ENCODE measurements at places on chromosomes 2 and 18. TPM values are rescaled to one million over a fixed set of nuclear protein-coding genes. Genes with fewer than 3 reads are reported as not detected.

Gene DYSF
- not detected for polyA plus RNA-seq

Gene MPHOSPH10
- 39.0 TPM for polyA plus RNA-seq

Gene MC5R
- polyA plus RNA-seq, result not detected

Gene ANKRD30B
- polyA plus RNA-seq, result not detected

Gene COL3A1
- 1.3 TPM for polyA plus RNA-seq

Gene PSMA8
- polyA plus RNA-seq, result not detected

Gene TMEM163
- polyA plus RNA-seq, result 3.1 TPM

Gene SPC25
- 1.8 TPM for polyA plus RNA-seq

Gene DNAJC5G
- not detected for polyA plus RNA-seq

Gene KCNS3
- not detected for polyA plus RNA-seq

Gene HOXD1
- polyA plus RNA-seq, result not detected

Gene CBLN2
- 28.3 TPM for polyA plus RNA-seq

Gene FAM98A
- polyA plus RNA-seq, result 14.5 TPM

Gene HNMT
- polyA plus RNA-seq, result not detected

Gene BCL2
- polyA plus RNA-seq, result 3.4 TPM

Gene KLF7
- polyA plus RNA-seq, result 31.5 TPM

Gene RFX8
- not detected for polyA plus RNA-seq

Gene OSBPL1A
- 24.9 TPM for polyA plus RNA-seq

Gene TAF4B
- polyA plus RNA-seq, result 0.08 TPM

Gene ABCG5
- polyA plus RNA-seq, result 0.38 TPM

Gene RUFY4
- polyA plus RNA-seq, result not detected

Gene VWC2L
- polyA plus RNA-seq, result 0.31 TPM

Gene RAMP1
- 25.5 TPM for polyA plus RNA-seq

Gene CD8A
- 1.5 TPM for polyA plus RNA-seq

Gene IRS1
- polyA plus RNA-seq, result 7.4 TPM

Gene TSN
- polyA plus RNA-seq, result 120 TPM

Gene CYS1
- polyA plus RNA-seq, result not detected

Gene FOXD4L1
- polyA plus RNA-seq, result 0.82 TPM

Gene NYAP2
- polyA plus RNA-seq, result 1.1 TPM

Gene FHL2
- polyA plus RNA-seq, result 3.5 TPM

Gene TDRD15
- polyA plus RNA-seq, result not detected

Gene CHRND
- not detected for polyA plus RNA-seq

Gene TBR1
- polyA plus RNA-seq, result 4.5 TPM

Gene FOXI3
- polyA plus RNA-seq, result not detected

Gene CSRNP3
- polyA plus RNA-seq, result 66.6 TPM

Gene LRRC30
- polyA plus RNA-seq, result not detected

Gene GALR1
- 0.14 TPM for polyA plus RNA-seq

Gene TXNDC2
- polyA plus RNA-seq, result 0.41 TPM
